Cardiac septum (tissue), 1 donor: ENCODE measurements at places on chromosomes 2 and 18. TPM values are rescaled to one million over a fixed set of nuclear protein-coding genes. Genes with fewer than 3 reads are reported as not detected.
A peak's percentile ranks its signal among the peaks of the same experiment; 100 is the strongest.

- DNase-seq, result no peak
Observed at GRCh38 chr18:56021809-56022195, 433.8 kb upstream of the TCF4 start.

The TEX44 gene
- not detected for total RNA-seq

The RGPD4 gene
- 0.19 TPM for total RNA-seq

The HTR2B gene
- 2.9 TPM for total RNA-seq

DNA sequence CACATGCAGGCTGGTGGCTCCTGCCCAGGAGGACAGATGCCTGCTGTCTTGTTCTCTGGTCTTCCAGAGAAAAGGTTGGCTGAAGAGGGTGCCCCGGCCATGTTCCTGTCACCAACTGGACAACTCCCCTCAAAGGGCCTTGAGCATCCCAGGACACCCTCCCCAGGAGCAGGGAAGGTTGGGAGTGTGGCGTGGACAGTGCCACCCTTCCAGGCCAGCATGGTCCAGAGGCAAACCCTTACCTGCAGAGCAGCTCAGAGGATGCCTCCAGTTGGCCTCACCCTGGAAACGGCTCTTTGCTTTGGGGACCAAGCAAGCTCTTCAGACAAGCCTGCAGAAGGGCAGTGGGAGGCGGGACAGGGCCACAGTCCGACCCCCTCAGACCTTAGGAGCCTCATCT, 4.9 kb upstream of the GPC1 start:
- DNase-seq, result peak; percentile 31

DNA sequence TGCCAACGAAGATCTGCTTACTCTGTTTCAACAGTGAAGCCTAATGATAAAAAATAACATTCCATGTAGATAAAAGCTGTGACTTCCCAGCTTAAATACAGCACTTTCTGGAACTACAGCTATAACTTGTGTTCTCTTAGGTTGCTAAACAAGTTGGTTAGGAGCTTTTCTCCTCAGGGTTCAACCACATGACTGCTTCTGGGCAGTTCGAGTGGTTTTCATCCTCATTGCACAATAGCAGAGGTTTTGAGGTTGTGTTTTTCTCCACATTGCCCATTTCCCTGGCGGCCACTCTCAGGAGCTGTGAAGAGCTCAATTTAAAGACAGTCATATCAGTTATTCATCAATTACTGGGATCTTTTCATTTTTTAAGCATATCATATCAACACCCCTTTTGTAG, 102.2 kb upstream of the CYP1B1 start:
- DNase-seq, result peak; percentile 80

The SLC11A1 gene
- 6.4 TPM for total RNA-seq

The MRPL33 gene
- total RNA-seq, result 258 TPM

- DNase-seq, result no peak
Observed at GRCh38 chr2:208315081-208315788, 49.2 kb downstream of the PIKFYVE start.

The KCNK3 gene
- total RNA-seq, result 0.70 TPM

The RESP18 gene
- not detected for total RNA-seq

DNA sequence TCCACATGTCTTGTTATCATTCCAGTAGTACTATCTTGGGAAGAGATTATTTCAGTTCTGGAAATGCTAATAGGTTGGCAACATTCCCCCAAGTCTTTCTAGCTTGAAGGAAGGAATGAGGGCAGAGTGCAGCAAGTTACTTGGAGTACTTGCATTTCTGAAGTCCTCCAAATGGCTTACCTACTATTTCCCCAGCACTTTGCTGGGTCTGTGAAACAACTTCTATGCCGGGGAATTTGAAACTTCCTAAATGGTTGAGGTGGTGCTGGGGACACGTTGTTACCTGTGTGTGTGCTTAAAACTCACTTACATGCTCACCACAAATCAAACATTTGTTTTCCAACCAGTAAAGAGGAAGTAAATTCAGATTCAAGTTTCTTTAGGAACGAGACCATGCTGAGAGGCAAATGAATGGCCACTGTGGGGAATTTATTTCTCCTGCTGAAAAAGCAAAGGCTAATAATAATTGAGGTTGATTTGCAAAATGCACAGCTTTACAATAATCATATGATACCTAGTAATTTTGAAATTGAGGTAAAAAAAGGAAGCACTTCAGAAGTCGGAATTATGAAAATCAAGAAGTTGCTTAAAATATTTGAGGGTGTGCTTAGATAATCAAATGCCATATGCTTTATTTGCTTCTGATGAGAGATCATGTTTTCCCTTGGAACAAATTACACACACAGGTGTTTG, 1167.7 kb upstream of the ZEB2 start:
- no peak for DNase-seq

- no peak for DNase-seq
Observed at GRCh38 chr2:7057865-7058400, 140.7 kb downstream of the RNF144A start.

DNA sequence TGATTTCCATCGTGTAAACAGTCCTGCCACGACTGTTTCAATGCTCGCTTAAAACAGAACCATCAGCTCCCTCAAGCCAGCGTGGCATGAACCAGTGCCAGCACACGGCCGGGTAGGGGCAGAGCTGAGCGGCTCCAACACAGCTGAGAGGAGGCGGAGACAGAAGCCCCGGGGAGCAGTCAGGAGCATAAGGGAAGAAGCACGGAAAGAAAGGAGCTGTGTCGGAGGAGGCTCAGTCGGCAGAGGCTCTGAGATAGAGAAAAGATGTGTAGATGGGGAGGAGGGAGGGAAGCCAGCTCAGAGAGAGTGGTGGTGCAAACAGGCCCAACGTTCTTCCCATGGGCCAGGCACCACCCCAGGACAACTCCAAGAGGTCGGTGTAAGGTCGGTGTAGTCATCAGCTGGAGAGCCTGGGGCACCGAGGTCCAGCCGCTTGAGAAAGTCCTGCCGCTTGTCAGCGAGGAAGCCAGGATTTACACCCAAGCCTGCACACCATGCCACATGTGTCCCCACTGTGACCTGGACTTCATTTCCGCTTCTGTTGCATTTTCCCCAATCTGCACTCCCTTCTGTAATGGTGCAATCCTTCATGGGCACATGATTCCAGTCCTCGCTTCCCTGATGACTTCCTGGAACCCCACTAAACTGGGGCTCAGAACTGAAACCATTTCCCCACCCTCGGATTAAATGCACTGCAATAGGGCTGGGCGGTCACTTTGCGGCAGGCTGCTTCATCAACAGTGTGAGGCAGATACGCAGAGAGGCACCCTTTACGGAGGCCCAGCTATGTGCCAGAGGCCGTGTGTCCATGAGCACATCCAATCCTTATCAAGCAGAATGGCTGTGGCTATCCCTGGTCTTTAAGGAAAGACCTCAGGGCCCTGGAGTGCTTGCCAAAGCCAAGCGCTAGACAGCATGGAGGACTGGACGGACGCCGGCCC, 43.5 kb downstream of the CYP27C1 start:
- peak; percentile 50 for DNase-seq

DNA sequence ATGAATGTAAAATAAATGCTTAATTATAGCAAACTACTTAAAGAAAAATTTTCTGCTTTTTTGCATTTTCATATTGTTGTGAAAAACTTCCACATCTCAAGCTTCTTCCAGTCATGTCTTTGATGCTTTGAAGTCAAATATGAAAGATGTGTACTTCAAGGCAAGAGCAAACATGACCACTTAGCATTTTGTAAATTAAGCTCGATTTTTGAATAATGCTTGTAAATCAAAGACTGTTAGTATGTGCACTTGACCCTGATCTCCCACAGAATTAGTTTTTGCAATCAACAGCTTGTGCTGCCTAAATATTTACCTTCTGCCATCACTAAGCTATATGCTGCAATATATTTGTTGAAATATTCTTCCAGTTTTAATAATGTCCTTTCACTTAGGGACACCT, 486.1 kb upstream of the ID2 start:
- no peak for DNase-seq

The COPS7B gene
- 23.4 TPM for total RNA-seq

DNA sequence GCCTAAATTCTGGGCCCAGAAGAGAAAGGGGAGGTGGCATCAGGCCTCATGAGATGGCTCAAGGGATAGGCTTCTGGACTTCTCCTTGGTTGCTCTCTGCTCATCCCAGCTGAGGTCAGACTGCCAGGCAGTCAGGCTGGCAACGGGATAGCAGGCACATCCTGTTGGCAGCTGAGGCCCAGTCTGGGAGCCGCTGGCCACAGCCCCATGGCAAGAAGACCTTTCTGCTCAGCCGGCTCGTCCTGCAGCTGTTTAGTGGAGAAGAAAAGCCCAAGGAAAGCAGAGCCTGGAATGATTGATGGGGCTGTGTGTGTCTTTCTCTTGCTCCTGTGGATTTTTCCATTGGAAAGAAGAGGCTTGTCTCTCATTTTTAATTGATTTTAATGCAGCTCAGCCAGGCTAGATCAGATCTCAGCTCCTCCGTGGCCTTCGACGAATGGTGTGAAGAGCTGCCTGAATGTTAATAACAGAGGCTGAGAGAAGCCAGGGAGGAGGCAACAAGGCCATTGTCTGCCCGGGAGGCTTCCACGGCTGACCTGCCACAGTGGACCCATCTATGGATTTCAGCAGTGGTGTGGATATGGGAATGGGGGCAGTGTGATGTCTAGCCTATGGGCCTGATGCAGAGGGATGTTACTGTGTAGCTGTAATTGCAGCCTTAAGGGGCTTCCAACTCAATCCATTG, 99.5 kb downstream of the HS1BP3 start:
- no peak for DNase-seq

The ARHGAP28 gene
- total RNA-seq, result 2.1 TPM

GRCh38 chr2:171999161-171999560, 592 bp upstream of the METAP1D start:
- no peak for DNase-seq

GRCh38 chr18:48228301-48228715, 180.9 kb downstream of the ZBTB7C start:
- no peak for DNase-seq

The ILKAP gene
- total RNA-seq, result 29.5 TPM

The AQP12B gene
- not detected for total RNA-seq

- no peak for DNase-seq
Observed at GRCh38 chr18:58038063-58038462, 6.0 kb upstream of the NEDD4L start.

The ZBTB7C gene
- 8.0 TPM for total RNA-seq

- DNase-seq, result no peak
Observed at GRCh38 chr2:160433466-160434140, 60.0 kb downstream of the RBMS1 start.

GRCh38 chr2:101976891-101977290, 14.9 kb upstream of the IL1R2 start:
- no peak for DNase-seq

- no peak for DNase-seq
Observed at GRCh38 chr2:99605036-99605435, 115.2 kb upstream of the REV1 start.

DNA sequence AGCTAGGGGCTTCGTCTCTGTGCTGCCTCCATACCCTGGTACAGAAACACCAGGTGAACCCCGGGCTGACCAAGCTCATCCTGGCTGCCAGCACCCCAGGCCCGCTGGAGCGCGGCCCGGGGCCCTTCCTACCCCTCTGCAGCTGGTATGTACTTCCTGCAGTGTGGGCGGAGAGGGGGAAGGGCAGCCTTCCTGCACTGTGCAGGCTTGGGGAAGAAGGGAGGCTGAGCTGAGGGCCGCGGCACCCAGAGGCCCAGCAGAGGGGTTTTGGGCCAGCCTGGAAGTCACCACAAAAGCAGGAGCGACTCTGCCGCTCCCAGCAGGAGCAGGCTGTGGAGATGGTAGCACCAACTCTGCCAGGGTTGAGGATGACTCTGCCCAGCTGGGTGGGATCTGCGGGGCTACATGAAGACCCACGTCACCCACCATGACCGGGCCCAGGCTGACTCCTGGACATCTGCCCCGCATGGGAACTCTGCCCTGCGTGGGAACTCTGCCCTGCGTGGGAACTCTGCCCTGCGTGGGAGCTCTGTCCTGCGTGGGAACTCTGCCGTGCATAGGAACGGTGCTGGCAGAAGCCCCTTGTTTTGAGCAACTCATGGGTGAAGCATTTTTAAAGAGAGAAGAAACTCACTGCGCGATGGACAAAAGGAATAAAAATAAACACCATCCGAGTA, 273.3 kb downstream of the NDUFA10 start:
- DNase-seq, result no peak

DNA sequence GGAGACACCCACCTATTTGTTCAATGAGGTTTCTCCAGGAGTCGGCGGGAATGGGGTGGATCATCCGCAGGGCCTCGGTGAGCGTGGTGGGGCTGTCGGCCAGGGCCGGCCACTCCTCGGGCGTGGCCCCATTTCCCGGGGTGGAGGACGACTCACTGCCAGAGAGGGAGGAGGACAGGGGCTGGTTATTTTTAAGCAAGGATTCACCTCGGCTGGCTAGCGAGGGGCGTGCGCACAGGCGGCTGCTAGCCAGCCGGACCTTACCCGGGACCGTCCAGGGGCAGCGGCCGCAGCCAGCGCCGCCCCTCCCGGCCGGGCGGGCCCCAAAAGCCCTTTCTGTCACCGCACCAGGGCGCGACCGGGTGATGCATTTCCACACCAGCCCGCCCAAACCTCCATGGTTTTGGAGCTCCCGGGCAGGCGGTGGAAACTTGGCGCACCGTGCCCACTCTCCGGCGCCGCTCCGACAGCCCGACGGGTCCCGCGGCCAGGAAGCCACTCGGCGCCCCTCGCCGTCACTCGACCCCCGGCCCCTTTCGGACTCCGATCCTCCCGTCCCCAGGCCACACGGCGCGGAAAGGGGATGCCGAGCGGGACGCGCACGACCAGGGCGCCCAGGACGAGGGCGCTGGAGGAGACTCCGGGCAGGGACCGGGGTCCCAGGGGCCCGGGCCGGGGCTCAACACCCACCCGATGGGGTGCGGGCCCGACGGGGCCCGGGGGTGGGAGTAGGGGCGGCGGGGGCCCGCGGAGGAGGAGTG, 57.1 kb downstream of the SNORC start:
- no peak for DNase-seq

DNA sequence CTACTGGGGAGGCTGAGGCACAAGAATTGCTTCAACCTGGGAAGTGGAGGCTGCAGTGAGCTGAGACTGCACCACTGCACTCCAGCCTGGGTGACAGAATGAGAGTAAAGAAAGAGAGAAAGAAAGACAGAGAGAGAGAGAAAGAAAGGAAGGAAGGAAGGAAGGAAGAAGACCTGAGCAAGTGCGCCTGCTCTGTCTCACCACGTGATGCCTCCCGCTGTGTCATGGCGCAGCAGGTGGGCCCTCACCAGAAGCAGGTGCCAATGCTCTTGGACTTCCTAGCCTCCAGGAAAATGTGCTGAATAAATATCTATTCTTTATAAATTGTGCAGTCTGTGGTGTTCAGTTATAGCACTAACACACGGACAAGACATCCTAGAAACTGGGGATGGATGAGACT, 270.0 kb downstream of the CYP26B1 start:
- peak; percentile 33 for DNase-seq

The SLC9A4 gene
- not detected for total RNA-seq

GRCh38 chr2:75801234-75801982, 90.7 kb upstream of the GCFC2 start:
- no peak for DNase-seq

DNA sequence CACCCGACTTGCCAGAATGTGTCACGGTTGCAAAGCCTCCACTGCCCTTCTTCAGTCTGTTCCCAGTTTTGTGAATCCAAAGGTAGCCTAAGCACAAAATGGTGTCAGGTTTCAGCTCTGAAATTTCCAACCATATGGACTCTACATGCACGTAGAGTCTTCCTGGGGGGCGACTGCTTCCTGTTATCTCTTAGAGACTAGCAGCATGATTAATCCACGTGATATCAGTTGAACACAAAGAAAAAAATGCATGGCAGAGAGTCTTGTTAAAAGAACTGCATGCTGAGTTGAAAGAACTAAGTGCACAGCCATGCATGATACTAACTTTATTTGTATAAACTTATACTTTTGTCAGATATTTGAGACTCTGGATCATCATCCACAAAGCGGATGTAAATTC, 404.4 kb downstream of the SOCS6 start:
- no peak for DNase-seq

GRCh38 chr2:97812931-97813330, 99.6 kb downstream of the ZAP70 start:
- DNase-seq, result no peak

- no peak for DNase-seq
Observed at GRCh38 chr2:124489686-124490085, 464.6 kb downstream of the CNTNAP5 start.
